Activated T-cell treated with anti-CD3 and anti-CD28 coated beads, Interleukin-2, amount 50 U/mL, for 24 hours (primary cell): ENCODE measurements at places on chromosomes 12 and 14.
A peak's percentile ranks its signal among the peaks of the same experiment; 100 is the strongest.

DNA sequence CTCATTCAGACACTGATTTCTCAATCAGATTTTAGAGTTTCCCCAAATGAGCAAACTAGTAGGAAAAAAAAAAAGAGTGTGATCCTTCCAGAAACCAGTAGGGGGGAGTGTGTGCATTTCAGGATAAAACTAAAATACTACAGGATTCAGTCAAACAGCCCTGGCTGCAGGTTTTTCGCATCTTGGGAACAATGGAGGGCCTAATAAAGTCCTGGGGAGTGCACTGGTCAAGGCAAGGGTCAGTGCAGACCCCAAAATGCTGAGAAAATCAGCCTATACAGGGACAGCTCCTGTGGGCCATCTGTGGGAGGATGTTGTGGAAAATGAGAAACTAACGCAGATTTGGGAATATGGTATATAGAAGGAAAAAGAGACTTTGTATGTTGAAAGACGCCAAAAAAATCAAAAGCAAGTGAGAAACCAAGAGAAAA is 22.2 kb upstream of the ABCD4 start:
- no peak for DNase-seq
- no peaks in the 10 kb centered on the region for H3K4me1 ChIP-seq
- no peak overlapping the region for H3K27ac ChIP-seq
- H3K27me3 ChIP-seq: peaks cover 10% of the 10 kb centered on the region

DNA sequence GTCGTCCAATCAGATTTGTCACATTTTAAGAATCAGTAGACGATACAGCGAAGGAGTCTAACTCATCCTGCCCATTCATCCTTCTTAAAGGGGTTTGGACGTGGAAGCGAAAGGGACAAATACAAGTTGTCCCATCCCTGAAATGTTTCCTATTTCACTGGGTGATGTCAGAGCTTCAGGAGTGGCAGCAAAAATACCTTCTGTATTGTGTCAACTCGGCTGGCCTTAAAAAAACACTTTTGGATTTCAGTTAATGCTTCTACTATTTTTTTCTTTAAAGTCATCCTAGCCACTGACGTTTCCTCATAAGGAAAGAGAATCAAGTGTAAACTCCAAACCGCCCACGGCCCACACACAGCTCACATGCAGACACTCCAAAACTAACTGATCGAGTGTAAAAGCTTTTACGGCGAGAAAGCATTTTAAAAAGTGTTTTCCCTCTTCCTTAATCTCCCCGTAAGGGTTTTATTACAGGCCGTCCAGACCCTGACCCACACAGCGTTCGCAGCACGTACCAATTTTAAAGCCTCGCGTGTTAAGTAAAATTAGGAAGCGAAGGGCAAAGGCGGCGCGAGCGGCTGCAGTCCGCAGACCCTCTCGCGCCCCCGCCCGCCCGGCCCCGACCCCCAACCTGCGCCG is 593 bp downstream of the CFL2 start:
- peak; percentile 58 for DNase-seq
- peaks cover 32% of the 10 kb centered on the region for H3K36me3 ChIP-seq
- H3K27ac ChIP-seq: peak overlapping the region; percentile 93

GRCh38 chr14:97946240-97946639 is 1149.1 kb downstream of the VRK1 start:
- peaks cover 37% of the 10 kb centered on the region for H3K4me1 ChIP-seq
- no peaks in the 10 kb centered on the region for H3K27me3 ChIP-seq
- no peak for DNase-seq
- peaks cover 44% of the 10 kb centered on the region for H3K36me3 ChIP-seq

DNA sequence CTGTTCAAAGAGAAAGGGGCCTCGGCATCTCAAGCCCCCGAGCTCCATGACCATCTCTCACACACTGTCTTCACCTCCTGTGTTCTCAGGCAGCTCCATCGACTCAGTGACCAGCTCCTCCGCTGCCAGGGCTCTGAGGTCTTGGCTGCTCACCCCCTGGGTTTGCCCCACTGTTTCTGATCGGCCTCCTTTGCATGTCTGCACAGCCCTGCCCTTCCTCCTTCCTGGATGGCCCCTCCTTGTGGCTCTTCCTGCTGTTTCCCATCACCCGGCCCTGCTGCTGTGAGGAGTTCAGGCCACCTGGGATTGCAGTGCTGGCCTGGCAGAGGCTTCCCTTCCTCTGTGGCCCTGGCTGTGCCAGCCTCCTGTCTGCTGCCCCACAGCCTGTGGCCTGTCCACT is 38.1 kb upstream of the PIWIL1 start:
- DNase-seq: no peak
- no peaks in the 10 kb centered on the region for H3K27me3 ChIP-seq
- no peaks in the 10 kb centered on the region for H3K4me1 ChIP-seq
- no peak overlapping the region for H3K27ac ChIP-seq
- no peak overlapping the region for H3K4me3 ChIP-seq
- no peaks in the 10 kb centered on the region for H3K36me3 ChIP-seq

DNA sequence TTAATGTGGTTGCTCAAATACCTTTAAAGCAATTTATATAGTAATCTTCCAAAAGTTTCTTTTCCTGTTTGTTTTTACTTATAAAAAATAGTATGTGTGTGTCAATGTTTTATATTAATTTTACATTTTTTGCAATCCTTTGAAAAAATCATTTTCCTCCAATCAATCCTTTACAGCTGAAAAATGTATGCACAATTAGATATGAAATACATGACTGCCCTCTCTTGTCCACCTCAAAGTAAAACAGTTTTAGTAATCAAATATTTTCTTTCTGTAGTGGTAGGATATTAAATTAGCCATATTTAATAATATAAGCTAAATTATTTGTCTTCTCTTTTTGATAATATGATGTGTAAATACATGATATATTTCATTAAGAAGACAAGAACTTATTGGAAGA is 269.9 kb downstream of the ADAMTS20 start:
- H3K27ac ChIP-seq: no peak overlapping the region
- no peak for DNase-seq
- H3K4me1 ChIP-seq: no peaks in the 10 kb centered on the region
- H3K27me3 ChIP-seq: no peaks in the 10 kb centered on the region
- H3K36me3 ChIP-seq: no peaks in the 10 kb centered on the region
- H3K4me3 ChIP-seq: no peak overlapping the region

GRCh38 chr12:53744751-53745150 is 7.0 kb downstream of the CISTR start:
- no peaks in the 10 kb centered on the region for H3K36me3 ChIP-seq
- H3K27me3 ChIP-seq: peaks cover 43% of the 10 kb centered on the region
